H1 (cell line): ENCODE measurements at places on chromosomes 3 and 15. TPM values are rescaled to one million over a fixed set of nuclear protein-coding genes. Genes with fewer than 3 reads are reported as not detected.
A peak's percentile ranks its signal among the peaks of the same experiment; 100 is the strongest.

The TSEN2 gene
- total RNA-seq: 22.4 and 22.6 TPM in 2 replicates

The AADACL2 gene
- not detected in 2 replicates for total RNA-seq

The RTP3 gene
- total RNA-seq: 0.33 TPM in 1 of 2 replicates, not detected in the other

The OXTR gene
- 2.2 and 2.3 TPM in 2 replicates for total RNA-seq

The IQSEC1 gene
- total RNA-seq: 28.2 and 28.8 TPM in 2 replicates

The LRRC31 gene
- total RNA-seq: not detected in 2 replicates

The RBP2 gene
- total RNA-seq: not detected in 2 replicates

The TRNT1 gene
- 31.0 and 33.1 TPM in 2 replicates for total RNA-seq

The RPSA gene
- 2,661 and 2,701 TPM in 2 replicates for total RNA-seq

The ZWILCH gene
- total RNA-seq: 61.5 and 62.8 TPM in 2 replicates

The P2RY14 gene
- total RNA-seq: not detected in 2 replicates

The SATB1 gene
- total RNA-seq: 28.0 and 28.4 TPM in 2 replicates

DNA sequence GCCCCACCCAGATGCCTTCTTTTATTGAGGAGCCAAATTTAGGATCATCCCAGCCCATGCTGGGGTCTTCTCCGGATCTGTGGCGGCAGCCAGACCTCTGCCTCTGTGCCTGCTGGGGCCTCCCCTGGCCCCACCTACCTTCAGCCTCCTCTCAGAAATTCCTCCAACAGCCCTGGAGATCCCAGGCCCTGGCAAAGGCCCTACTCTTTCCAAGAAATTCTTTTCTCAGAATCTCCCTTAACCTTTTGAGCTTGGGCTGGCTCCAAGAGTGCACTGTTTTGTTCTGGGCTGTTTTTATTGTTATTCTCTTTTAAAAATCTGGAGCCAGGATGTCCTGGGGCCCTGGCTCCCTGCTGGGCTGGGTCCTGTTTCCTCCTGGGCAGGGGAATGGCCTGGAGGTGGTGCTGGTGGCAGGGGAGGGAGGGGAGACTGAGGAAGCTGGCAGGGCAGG lies 57.8 kb downstream of the GRIP2 start:
- no peak for DNase-seq

DNA sequence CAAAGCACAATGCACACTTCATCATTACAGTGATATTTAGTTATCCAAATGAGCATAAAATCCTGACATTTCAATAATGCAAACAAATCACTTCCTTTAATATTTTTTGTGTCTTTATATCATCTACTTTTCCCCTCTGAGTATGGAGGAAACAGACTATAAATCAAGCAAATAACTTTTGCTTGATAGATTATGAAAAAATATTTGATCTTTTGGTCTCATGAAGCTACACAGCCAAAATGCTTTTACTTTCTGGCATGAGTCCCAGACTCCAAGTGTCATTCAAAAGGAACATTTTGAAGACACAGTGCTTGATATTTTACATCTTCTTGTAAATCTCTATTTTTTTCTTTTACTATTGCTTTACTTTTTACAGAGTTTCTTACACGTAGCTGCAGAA lies 215.3 kb upstream of the ROBO1 start:
- DNase-seq: no peak

- DNase-seq: no peak
Observed at GRCh38 chr3:172982736-172983364, 158.2 kb downstream of the SPATA16 start.

GRCh38 chr3:114553949-114554593 lies 260.2 kb downstream of the TIGIT start:
- no peak for DNase-seq

DNA sequence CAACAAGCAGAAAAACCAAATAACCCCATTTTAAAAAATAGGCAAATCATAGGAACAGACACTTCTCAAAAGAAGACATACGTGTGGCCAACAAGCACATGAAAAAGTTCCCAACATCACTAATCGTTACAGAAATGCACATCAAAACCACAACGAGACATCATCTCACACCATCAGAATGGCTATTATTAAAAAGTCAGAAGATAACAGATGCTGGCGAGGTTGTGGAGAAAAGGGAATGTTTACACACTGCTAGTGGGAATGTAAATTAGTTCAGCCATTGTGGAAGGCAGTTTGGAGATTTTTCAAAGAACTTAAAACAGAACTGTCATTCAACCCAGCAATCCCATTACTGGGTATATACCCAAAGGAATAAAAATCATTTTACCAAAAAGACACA lies 60.7 kb downstream of the ABI3BP start:
- DNase-seq: no peak

DNA sequence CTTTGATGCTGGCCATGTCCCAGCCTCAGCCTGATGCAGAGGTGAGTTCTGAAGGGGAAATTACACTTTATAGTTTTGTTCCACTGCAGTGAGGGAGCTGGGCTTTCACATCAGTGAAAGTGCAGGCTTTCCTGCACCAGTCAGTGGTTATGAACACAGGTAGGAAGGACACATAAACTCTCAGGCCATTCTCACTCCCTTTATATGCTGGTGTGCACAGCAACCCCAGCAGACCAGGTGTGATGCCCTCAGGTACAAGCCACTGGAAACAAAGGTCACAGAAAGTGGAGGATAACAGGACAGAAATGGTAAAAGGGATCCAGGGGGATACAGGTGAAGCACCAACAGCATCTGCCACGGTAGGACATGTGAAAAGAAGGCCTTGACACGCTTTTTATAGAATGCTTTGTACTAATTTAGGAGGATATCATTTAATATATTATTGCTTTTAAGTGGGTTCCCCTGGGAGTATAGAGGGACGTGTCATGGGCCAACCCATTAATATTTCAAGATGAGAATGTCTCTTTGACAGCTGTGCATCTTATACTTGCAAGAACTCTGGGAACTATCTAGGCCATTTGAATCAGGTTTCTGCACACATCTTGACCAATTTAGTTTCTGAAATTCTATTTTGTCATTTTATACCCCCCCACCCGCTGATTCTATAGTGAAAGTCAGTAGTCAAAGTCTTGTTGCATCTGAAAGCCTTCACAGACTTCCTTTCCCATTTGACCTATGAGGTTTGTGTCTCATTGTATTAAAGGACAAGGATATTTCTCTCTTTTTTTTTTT lies 25.0 kb upstream of the BLM start:
- no peak for DNase-seq

- no peak for DNase-seq
Observed at GRCh38 chr15:87681104-87681503, 575.4 kb downstream of the NTRK3 start.

DNA sequence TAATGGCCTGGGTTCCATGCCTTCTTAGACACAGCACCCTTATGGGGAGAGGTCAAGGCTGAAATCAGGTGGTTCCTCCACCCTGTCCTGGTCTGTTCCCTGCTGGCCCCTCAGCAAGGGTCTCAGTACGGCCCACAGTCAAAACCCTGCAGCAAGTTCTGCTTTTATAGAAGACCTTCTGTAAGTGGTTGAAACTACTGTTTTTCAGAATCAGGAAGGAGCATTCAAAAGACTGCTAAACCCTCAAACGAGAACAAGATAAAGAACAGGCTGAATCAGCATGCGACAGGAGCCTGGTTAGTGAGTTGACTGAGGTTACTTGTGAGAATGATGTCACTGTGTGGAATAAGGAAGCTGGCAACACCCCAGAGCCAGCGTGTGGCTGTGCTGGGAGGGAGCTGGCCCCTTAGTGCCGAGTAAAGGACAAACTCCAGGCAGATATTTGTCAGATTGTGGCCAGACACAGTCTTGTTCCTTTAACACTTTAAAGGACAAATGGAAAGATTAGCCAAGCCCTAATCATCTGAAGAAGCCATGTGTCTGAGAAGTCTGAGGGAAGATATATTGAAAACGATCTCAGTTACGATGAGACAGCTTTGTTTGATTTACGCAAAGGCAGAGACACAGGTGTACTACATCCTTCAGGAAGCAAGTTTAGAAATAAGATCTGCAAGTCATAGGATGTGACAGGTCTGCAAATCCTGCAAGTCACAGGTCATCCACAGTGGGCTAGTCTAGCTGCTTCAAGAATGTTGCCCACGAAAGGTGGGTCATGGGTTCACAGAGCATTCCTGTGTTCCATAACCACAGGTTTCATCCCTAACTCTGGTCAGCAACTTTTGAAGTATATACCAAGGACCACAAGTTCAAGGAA lies 54.0 kb downstream of the B3GNT5 start:
- DNase-seq: no peak

DNA sequence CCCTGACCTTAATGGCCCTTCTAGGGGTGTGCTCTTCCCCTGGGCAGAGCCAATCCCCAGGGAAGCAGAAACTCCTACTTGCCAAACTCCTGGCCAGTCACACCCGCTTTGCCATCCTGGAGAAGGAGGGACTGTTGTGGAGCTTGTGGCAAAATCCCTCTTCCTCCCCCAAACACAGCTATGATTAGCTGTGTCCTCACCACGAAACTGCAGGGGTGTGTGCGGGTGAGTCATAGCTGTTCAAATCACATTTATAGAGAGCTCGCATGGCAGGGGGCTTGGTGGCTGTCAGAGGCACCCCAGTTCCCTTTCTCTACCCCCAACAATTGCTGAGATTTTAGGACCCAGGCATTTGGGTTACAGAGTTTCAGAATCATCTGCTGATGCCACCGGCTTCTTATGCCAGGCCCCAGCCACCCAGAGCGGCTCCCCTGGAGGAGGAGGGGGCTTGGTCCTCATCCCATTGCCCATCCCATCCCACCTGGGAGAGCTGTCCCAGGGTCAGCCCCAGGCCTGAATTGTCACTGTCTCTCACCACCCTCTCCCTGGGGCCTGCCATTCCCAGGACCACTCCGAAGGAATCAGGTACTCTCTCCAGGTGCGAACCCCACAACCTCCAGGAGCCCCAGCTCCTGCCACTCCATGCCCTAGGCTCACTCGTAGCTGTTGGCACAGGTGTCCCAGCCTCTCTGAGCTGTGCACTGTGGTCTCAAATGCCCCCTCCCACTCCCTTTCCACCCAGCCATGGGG lies 28.8 kb upstream of the MAGEF1 start:
- no peak for DNase-seq

DNA sequence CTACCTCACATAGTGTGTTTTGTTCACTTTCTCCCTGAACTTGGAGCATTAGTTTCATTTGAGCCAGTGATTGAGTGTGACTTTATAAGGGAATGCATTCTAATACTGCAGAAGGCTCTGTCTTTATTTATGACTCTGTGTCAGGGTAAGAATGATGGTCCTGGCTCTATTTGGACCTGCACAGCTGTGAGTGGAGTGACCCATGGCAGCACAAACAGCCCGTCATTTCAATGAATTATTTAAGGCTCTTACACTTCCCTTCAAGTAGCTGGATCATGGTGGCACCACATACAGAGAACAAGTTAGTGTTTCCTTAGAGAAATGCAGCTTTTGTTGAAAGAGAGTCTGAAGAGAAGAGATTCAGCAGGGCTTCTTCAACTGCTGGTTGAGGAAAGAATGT lies 16.4 kb downstream of the TMEM108 start:
- no peak for DNase-seq

DNA sequence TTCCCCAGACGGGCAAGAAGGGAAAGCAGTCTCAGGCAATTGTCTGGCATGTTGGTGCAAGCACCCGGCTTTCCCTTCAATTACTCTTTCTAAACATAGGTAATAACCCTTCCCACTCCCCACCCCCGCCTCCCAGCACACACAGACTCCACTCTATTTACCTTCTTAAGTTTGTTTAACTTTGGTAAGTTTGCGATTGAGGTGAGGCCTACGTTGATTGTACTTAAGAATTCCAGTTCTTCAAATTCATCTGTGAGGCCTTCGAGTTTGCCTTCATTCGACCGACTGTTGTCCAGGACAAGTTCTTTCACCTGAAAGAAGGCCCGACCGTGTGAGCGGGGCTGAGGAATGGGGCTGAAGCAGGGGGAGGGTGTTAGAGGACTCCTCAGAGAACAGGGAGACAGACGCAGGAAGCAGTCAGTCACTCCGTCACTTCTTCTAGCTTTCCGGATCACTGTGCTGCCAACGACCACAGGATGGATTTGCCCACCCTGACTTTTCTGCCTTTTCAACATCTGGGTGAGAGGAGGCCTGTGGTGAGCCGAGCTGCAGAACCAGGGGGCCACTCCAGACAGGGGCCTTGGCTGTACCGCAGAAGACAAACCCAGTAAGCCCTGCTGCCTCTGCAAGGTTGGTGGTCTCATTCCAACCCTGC lies 33.0 kb downstream of the ANP32A start:
- no peak for DNase-seq

- peak; percentile 21 for DNase-seq
Observed at GRCh38 chr15:43913026-43913780, 86.4 kb downstream of the WDR76 start.

DNA sequence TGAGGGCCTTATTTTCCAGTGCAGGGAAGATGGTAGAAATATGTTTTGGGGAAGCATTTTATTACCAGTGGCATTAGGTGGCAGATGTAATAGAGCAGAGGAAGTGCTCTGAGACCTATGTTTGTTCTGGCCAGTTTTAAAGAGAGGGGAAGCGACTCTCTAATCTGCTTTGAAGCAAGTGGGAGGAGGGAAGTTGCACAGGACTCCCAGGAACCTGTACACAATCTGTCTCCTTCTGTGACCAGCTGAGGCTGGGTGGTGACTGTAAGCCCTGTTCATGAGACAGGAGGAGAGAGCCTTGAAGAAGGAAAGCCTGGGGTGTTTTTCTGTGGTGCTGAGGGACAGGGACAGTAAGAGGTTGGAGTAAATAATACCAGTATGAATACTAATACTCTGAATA lies 60.5 kb downstream of the LPP start:
- DNase-seq: no peak

- no peak for DNase-seq
Observed at GRCh38 chr15:56774356-56774755, 41.0 kb upstream of the ZNF280D start.

DNA sequence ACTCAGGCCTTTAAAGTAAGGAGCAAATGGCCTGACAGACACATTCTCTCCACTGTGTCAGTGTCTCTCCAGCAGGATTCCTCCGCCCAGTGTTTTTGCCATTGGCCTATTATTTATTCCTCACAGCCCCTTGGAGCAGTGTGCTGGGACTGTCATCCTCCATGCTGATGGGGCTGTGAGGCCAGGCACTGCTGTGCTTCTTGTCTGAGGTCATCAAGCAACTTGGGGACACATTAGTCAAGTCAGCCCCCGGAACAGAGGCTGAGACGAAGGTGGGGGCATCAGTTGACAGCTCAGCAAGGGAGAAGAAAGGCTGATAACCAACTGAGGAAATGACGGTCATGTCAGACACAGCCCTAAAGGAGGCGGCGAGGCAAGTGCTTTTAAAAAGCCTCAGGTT lies 67.4 kb downstream of the XXYLT1 start:
- DNase-seq: no peak

DNA sequence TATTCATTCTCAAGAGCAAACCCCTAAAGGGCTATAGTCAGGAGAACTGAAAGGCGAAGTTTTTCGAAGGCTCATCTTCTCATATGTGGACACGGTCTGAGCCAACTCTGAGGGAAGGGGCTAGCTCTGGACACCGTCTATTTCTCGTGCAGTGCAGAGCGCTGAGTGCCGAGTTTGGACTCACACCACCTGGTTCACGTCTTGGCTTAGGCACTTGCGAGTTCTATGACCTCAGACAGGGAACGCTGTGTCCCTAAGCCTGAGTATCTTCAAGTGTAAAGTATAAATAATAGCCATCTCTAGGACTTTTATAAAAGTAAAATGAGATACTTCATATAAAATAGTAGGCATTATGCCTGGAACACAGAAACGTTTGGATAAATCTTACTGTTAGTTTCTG lies 223.7 kb downstream of the FMN1 start:
- DNase-seq: no peak
